ENCODE measurements at places on chromosomes 3 and 15.

- no peak for DNase-seq
Observed at GRCh38 chr3:43539321-43539720, 82.5 kb downstream of the ANO10 start.

DNA sequence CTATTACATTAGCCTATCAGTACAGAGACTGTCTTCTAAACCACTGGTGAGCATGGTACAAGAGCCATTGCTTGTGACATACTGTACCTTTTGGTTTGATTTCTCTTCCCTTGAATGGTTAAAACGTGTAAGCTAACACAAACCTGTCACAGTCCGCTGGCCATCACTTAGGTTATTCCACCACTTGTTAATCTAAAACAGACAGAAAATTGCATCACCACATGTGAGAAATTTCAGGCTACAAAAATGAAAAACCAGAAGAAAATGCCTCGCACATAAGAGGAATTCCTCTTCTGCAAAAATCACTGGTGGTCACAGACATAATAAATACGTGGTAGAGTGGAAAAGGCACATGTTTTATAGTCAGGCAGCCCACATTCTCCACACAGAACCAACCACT, 22.1 kb downstream of the PARL start:
- DNase-seq: no peak

DNA sequence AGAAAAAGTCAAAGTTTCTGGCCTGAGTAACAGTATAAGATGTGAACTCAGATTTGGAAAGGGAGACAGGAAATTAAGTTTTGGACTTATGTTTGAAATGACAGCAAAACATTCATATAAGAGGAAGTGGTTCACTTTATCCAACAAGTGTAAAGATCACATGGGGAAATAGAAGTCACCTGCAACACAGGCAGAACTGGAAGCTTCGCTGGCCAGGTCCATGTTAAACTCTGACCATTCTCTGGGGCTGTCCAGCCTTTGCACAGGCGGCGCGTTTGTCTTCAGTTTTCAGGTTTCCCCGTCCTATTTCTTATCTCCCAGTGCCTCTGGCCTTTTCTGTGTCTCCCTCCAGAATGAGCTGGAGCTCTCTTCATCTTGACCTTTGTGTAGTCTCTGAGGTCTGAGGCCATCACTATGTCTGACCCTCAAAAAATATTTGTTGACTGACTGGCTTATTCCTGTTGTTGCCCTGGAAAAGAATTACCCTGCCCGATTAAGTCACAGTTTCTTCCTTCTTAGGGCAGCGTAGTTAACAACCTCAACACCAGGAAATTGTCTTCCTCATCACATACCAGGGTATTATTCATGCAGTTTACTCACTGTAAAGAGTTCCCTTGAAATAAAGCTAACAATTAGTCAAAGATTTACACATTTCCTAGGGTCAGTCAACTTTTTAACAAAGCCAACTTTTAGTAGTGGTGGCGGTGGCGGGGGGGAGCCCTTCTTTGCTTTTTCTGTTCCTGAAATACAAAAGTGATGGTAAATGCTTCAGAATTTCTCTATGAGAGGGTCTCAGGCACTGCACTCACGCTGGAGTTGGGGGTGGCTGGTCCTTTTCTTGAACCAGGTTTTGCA, 959 bp upstream of the RASA2 start:
- no peak for DNase-seq

DNA sequence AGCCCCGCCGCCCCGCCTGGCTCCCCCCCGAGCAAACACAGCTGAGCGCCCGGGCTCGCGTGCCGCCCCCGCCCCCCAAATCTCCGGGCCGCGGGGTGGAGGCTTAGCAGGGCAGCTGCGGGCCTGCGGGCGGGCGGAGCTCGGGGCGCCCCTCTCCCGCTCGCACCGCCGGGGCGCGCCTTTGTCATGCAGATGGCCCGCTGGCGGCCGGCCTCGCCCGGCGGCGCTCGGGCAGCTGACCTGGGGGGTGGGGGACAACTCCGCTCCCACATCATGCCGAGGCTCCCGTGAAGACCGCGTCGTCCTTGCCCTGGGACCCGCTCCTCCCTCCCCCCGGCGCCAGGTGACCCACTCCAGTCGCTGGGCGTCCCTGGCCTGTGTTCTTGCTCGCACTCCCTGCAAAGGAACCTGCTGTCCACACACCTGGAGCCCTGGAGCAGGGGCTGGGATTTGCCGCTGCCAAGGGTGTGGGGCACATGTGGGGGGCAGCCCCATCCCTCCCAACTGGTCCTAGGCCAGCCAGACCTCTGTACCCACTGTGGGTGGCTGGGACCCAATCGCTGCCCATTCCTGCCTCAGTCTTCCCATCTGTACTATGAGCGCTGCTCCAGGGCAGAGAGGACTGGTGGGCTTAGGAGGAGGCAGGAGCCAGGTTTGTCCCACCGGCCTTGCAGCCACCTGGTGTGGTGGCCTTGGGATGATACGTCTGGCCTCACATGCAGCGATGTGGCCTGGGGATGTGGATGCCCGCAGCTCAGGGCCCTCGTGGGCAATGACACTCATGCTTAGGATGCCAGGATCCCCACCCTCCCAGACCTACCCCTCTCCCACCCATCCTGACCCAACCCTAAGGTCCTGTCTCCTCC, 33.5 kb downstream of the DNAJB8 start:
- DNase-seq: no peak

DNA sequence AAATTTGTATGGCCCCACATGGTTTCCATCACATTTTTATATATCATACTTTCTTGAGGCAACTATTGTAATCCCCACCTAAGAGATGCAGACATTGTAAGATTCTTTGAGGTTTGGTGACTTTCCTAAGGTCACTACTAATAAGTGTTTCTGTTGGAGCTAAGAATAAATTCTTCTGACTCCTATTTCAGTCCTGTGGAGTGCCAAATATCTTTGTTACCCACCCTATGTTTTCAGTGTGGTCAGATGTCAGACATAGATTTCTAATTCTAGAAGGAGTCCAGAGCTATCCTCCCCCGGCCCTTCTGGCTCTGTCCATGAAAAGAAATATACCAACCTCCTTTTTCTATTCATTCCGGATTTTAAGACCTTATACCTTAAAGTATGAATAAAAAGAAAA, 46.2 kb upstream of the FILIP1L start:
- no peak for DNase-seq

DNA sequence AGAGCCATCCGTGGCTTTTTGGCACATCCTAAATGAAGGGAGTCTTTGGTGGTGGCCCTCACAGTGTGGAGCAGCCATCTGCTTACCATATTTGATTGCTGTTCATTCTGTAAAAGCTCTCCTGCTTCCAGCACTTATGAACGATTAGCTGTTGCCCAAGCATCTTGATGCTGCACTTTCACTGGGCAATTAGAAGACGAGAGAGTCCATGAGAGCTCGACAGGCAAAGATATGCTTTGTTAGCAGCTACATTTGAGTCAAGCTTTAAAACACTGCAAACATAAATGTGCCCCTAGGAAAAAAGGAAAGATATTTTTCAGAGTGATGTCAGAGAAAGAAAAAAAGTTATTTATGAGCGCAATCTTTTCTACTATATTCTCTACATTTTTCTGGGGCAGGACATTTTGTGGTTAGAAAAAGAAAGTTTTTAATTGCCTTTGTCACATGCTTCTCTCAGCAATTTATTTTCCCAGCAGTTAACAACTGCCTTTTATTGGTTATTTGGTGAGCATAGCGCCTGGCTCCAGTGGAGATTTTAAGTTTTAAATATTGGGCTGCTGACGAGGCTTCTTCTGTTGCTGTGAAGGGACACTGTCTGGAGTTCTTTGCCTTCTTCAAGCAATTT, 468.4 kb downstream of the C3orf38 start:
- no peak for DNase-seq

- no peak for DNase-seq
Observed at GRCh38 chr3:195612075-195612800, 28.5 kb upstream of the APOD start.

DNA sequence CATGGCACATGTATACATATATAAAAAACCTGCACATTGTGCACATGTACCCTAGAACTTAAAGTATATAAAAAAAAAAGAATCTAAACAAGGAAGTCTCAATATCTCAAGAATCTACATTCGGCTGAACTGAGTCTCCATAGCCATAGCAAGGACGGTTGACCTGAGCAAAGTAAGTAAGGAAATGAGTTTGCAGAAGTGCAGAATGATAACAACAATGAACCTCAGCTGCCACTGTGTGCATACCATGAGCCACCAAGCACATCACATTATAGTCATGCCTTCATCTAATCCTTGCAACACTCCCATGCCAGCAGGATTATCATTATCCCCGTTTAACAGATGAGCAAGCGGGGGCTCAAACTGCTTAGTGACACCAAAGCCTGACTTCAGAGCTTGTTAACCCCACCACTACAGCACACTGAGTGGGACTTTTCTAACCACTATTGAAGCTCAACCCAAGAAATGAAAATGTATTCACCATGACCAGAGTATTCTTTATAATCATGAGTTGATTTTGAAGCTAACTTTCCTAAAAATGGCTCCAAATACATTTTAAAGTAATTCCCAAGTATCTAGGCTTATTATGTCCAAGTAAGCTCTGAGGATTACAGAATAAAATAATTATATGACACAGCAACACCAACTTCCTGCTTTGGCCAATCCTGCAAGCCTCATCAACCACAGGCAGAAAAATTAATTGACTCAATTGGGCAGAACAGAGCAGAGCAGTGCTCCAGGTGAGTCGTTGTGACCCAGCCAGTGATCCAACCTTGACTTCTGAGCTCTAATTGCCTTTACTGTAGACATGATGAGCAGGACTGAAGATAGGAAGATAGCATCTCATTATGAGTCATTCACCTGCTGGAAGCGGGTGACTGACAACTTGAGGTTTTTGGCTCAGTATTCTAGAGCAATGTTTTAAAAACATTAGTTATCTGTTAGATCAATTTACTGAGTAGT, 47.3 kb upstream of the IL12A start:
- DNase-seq: no peak

- no peak for DNase-seq
Observed at GRCh38 chr3:172856795-172857742, 106.5 kb downstream of the ECT2 start.

DNA sequence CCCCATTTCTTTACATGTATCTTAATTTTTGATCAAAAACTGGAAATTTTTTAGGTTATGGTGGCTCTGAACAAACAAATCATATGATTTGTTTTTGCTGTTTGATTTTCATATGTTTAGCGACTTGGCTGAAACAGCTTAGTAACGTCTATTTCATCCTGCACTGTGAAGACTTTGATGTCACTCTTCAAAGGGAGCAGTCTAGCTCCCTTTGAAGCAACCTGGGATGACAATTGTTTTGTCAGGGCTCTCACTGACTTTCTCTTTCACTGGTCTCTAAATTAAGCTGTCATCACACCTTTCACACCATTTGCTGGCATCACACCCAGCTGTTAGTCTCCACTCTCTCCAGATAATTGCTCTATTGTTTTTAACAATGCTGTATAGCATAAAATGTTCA, 896.9 kb downstream of the IGSF11 start:
- DNase-seq: no peak

- DNase-seq: no peak
Observed at GRCh38 chr15:34233614-34234013, 8.8 kb downstream of the EMC4 start.

DNA sequence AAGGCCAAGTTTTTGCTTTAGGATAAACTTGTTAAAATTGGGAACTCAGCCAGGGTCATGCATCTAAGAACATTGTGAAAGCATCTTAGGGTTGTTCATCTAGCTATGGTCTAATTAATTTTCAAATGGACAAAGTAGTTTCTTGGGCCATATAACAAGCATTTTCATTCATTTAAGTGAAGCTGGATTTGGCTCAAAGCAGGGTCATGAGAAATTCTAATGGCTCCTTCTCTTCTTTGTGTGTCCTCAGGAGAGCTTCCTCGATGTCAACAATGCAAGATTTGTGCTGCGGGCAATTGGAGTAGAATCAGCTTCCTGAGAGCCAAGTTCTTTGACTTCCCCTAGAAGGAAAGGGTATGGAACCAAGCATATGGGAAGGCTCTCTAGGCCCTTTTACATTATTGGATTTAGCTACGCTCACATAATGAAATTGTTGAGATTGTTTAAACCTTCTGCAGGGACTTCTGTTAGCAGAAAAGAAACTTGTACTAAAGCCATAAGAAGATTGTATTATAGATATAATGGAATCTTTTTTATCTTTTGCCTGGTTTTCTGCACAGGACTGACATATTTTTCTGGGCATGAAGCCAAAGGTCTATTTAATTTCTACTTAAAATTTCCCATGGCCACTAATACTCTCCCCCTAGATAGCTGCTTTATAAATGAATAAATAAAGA, 1.8 kb upstream of the SAMMSON start:
- no peak for DNase-seq

- DNase-seq: no peak
Observed at GRCh38 chr3:67678665-67679064, 24.3 kb upstream of the SUCLG2 start.

All from AG09319 (cell line).